ENCODE measurements at places on chromosomes 16 and 17.

- DNase-seq = no peak
These were observed 42.8 kb downstream of the METRNL start for GRCh38 chr17:83121921-83122820.

GRCh38 chr16:23863511-23864422 is 28.0 kb downstream of the PRKCB start:
- DNase-seq = peak; percentile 90

- DNase-seq = no peak
These were observed 2.8 kb downstream of the TBC1D10B start for GRCh38 chr16:30367349-30368009.

DNA sequence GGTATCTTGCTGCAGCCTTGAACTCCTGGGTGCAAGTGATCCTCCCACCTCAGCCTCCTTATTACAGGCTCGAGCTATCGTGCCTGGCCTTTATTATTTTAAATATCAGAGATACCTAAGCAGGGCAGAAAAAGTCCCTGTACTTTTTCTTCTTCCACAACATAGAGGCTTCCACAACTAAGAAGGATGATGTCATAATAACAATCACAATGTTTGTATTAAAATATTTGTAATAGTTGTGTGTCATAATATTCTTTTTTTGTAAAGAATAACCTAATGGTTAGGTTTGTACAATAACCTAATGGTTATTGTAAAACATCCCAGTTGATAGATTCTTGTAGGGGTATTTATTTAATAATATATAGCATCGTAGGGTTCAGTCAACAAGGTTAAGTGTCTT is 26.7 kb upstream of the DUSP14 start:
- no peak for DNase-seq

DNA sequence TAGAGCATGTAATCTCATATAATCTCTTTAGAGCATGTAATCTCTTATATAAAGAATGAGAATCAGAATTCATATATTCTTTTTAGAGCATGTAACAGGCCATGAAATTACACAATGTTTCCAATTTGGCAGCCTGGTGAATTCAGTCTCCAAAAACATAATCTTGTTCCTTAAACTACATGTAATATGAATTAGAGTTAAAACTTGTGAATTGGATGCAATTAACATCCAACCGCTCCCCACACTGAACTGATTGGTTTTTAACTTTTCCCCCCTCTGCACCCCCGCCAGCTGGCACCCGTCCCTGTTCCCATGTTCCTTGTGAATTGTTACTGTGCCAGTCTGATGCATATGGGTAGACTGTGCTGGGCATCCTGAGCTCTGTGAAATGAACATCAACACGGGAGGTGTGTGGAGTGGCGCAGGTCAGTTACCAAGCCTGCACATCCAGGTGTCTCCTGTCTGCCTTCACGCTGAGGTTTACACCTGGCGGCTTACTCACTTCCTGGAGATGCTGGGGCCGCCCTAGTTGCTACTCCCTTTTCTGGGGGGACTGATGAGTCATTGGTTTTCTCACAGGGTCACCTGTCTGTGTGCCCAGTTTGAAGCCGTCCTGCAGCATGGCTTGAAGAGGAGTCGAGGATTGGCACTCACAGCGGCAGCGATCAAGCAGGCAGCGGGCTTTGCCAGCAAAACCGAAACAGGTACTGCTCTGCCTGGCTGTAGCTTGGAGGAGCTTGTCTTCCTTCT is 50.4 kb downstream of the SNX29 start:
- no peak for DNase-seq

DNA sequence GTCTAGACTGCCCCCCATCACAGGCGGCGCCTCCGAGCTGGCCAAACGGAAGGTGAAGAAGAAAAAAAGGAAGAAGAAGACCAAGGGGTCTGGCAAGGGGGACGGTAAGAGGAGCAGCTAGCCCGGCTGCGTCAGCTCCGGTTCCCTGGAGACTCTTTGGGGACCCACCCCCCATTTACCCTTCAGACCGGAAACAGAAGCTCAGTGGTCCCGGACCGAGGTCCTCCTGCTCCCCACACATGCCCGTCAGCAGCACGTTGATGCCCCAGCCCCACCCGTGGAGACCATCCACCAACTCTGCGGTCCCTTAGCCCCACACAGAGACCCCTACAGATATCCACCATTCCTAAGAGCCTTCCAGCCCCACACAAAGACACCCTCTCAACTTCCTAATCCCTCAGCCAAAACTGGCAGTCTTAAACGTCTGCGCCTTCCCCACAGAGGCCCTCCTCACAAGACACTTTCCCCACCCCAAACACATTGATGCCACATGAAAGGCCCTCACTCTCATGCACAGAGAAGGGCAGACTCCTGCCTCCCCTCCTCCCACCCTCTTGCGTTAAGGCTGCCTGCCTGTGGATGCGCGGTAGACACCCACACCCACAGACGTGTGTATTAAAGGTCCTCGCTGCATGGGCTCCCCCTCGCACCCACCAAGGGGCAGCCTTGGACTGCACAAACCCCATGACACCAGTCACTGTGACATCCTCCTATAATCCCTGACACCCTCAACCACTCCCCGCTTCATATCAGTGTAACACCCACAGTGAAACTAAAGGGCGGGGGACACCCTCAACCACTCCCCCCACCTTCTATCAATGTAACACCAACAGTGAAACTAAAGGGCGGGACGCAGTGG is 58.2 kb upstream of the RPH3AL start:
- DNase-seq = peak; percentile 52

GRCh38 chr17:3038941-3039340 is 24.5 kb downstream of the OR1D5 start:
- DNase-seq = peak; percentile 9

DNA sequence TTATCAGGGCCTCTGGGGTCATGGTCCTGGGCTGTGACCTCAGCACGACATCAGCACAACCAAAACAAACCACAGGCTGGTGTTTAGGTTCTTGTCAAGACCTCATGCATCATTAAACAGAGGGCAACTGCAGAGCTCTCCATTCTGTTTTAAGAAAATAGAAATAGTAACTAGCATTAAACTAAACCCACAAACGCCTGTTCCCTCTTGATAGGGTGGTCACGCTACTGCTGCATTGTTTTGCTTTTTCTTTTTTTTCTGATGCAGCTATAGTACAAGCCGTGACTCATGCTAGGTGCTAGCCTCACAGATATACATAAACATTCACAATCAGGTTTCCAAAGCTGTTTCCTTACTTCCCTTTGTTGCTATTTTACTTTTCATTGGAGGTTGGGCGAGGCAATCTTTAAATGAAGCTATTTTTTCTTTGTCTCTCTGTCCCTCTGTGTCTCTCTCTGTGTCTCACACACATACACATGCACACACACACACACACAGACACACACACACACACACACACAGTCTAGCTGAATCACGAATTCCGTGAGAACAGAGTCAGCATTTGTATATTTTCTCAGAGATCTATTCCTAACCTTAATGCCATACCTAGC is 310.3 kb downstream of the CDH13 start:
- DNase-seq = no peak

DNA sequence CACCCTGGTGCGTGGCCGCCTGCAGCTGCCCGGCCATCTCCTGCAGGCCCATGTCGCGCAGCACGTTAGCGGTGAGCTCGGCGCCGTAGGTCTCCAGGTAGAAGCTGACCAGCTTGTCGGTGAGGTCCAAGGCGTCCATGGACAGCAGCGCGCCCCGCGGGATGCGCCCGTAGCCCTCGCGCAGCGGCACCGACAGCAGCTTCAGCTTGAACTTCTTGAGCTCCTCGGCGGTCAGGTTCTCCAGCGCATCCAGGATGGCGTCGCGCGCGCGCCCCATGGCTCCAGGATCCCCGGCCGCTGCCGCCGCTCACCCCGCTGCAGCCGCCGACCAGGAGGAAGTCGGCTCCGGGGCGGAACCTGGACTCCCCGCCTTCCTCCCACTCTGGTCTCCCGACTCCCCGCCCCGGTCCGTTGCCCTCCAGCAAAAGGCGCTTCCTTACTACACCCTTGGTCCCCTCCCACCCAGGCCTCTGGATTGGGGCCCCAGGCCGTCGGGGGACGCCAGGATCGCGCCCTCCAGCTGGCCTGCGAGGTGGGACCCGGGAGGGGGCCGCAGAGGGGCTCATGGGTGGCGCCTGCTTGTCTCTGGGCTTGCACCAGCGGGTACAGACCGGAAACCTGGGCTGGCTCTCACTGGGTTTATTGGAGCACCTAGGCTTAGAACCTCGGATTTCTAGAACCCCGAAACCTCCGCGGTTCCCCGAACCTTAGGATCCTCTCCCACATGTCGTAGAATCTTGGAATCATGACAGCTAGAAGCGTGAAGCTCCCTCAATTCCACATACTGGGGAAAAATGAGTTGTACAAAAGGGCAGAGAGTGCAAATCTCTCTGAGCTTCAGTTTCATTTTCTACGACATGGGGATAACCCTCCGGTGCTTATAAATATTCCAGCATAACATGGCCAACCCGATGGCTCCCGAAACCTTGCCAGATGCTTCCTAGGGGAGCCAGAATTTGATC is at the start of gene PYCARD:
PYCARD (minus strand) TSS at position 347 of the 962 bp plus-strand sequence; CDS start at position 277, 70 bp downstream.
- peak; percentile 75 for DNase-seq

DNA sequence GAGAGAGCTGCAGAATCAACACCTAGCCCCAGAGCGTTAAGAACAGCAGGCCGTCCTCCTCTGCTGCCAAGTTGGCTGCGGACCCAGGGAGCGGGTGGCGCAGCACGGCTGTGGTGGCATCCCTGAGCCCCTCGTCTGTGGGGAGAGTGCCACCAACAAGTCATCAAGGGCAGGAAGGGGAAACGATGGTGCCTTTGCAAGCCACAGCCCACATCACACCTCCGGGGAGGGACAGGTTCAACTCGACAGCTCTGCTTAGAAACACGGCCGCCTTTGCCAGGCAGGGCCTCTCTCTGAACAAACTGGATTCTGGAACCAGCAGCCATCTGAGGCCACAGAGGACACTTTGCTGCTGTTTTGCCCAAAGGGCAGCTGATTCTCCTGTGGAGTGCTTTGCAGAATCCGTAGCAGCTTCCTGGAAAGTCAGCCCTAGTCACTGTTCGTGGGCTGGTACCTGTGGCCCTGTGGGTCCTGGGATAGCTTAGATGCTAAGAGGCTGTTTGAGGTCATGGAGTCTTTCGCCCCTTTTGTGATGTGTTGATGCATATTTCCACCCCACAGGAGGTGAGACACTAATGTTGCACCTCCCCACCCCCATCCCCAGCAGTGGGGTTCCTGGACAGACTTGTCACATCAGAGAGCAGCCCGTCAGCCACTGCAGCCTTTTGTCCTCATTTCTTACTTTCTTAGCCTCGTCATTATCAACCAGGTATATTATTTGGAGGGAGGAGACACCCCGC is 270.6 kb downstream of the CPPED1 start:
- DNase-seq = no peak

DNA sequence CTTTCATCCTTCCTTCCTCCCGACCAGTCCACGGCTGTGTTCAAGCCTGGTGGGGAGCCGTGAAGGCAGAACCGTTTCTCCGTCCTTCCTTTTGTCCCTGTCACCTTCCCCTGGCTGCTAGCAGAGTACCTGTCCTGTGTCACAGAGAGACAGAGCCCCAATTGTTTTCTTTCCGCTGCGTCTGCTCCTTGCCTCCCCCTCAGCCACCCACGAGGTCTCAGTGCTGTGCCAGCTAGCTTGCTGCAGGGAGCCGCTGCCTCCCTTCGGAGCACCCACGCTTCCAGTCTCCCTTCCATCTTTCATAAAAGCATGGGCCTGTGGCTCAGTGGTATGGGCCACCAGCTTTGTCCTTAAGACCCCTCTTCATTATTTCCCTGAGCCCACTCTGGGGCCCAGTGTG is 62.2 kb downstream of the MPRIP start:
- DNase-seq = no peak

GRCh38 chr17:63116967-63117830 is 151.2 kb downstream of the TANC2 start:
- DNase-seq = no peak
